Fibroblast of pulmonary artery (primary cell): ENCODE measurements at places on chromosomes 1 and 21.

- DNase-seq = no peak
Measured at GRCh38 chr1:167651161-167651693, 21.2 kb downstream of the RCSD1 start.

GRCh38 chr1:236699366-236699765 lies 13.1 kb downstream of the ACTN2 start:
- DNase-seq = peak; percentile 81

DNA sequence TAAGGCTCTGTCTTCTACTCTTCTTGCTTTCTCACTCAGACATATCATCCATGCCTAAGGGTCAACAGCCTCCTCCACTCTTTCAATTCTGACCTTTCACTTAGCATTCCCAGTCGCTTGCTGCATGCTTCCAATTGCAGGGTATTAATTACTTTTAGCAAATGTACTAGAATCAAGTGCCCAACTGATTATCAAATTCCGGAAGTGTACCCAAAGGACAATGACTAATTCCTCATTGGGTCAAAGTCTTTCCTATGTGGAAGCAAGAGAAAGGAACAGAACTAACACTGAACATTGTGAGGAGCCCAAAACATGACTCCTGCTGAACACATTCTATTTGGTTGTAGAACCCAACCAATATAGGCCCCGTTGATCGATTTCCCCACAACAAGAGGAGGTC lies 101.8 kb downstream of the APP start:
- DNase-seq = no peak

- no peak for DNase-seq
Measured at GRCh38 chr1:224219612-224220059, 36.6 kb downstream of the DEGS1 start.

DNA sequence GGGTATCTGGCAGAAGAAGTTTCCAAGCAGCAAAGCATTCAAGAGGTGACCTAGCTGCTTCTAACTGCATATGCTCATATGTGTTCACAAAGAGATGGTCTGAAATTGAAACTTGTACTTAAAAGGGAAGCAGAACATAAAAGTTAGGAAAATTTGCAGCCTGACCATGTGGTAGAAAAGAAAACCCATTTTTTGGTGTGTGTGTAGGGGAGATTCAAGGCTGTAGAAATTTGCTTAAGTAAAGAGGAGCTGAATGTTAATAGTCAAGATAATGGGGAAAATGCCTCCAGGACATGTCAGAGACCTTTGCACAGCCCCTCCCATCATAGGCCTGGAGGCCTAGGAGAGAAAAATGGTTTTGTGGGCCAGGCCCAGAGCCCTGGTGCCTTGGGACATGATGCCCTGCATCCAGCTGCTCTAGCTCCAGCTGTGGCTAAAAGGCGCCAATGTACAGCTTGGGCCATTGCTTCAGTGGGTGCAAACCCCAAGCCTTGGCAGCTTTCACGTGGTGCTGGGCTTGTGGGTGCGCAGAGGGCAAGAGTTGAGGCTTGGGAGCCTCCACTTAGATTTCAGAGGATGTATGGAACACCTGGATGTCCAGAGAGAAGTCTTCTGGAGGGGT lies 54.9 kb downstream of the DHRS3 start:
- no peak for DNase-seq

DNA sequence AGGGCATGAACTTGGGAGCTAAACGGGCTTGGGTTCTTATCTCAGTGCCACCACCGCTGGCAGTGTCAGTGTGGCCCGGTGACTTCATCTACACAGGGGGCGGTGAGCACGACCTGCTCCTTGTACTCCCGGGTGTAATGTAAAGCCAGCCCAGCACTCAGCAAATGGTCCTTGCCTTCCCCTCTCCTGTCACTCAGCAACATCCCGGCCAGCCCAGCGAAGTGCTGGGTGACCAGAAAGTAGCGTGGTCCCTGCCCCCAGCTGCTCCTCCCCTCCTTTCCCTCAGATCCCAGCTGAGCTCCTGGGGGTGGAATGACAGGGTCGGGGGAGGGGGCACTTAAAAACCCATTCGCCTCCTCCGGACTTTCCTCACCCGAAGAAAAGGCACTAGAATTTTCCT lies 7.2 kb downstream of the KCNN3 start:
- DNase-seq = no peak

DNA sequence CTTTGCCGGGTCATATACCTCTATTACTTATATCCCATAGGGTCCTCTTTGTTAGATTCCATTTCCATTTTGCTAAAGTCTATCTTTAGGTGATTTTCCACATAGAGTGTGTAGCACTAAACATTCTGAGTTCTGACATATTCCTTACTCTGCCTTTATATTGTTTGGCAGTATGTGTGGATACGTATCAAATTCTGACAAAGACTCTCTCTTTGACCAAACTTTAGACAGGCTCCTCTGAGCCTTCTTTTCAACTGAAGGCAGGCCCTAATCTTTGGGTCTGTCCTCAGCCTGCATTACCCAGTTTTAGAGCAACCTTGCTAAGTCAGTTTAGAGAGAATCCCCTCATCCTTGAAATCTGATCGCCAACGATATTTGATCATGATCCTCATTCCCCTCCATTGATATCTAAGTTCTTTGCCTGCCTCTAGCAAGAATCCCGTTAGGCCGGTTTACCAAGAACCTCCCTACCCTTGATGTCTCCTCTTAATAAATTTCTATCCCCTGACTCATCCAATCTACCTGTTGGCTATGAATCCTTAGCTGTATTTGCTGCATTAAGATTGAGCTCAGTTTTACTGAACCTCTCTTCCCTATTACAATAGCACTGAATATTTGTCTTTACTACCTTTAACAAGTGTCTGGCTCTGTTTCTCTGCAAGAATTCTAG lies 10.4 kb upstream of the PPT1 start:
- no peak for DNase-seq

DNA sequence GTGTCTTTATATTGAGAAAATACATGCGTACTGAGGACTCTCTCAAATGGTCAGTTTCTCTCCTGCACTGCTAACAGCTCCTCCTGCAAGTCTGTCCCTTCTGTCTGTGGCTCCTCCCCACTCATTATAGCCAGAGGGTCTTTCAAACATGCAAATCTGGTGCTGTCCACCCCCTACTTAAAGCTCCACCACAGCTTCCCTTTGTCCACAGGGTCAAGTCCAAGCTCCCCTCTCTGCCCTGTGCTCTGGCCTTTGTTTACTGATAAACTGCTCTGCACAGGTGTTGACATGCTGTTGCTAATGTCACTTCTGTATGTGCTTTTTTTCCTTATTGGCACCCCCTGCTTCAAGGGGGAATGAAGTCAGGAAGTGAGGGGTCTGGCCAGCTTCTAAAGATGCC lies 47.7 kb upstream of the GPR37L1 start:
- DNase-seq = no peak

- no peak for DNase-seq
Measured at GRCh38 chr1:95010158-95010557, 62.6 kb downstream of the ALG14 start.

DNA sequence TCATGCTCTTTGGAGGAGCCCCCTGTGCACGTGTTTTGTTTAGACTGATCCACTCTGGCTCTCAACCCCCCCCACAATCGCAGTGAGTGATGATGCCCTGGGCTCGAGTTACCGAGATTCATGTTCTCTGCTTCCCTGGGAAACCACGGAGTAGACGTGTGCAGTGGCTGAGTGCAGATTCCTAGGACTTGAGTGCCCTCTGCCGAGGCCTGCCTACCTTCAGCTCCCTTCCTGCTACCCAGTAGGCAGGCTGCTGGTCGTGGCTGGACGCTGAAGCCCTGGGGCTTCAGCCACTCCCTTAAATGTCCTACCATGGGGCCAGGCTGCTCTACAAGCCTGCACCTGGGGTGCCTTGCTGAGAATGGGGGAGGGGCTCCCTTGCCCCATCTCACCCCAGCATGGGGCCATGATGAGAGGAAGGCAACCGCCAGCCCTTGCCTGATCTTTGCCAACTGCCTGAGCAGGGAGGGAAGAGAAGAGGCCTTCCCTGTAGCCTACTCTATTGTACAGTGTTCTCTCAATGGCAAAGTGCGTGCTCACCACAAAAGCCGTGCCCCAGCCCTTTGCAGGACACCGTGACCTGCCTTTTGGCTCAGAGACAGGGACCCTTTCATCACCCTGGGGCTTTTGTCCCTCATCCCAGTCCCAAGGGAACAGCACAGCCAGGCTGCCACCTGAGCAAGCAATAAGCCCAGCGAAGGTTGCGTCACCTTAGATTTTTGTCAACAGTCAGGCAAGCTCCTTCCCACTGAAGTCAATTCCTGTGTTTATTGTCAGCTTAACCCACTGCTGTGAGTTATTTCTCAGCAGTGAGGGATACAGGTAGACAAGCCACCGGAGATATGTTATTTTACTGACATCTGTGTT lies 4.1 kb upstream of the GRIK3 start:
- DNase-seq = no peak

DNA sequence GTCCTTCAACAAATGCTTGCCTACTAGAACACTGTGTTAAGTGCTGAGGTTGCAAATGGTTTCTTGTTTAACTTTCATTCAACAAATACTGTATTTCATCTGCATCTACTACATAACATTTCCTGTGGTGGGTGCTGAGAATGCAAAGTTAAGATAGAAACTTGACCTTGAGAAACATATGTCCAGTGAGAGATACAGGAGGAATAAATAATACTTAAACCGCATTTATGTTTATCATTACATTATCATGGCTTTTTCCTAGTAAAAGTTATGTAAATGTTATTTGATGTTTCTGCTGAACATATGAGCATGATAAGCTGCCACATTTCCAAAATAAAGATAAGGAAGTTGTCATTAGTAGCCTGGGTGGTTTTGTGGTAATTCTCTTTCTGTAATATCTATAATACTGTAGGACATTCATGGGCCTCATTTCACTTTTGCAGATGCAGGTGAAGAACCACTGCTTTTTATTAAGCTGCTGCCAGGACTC lies 590.4 kb downstream of the PLPP3 start:
- DNase-seq = no peak

DNA sequence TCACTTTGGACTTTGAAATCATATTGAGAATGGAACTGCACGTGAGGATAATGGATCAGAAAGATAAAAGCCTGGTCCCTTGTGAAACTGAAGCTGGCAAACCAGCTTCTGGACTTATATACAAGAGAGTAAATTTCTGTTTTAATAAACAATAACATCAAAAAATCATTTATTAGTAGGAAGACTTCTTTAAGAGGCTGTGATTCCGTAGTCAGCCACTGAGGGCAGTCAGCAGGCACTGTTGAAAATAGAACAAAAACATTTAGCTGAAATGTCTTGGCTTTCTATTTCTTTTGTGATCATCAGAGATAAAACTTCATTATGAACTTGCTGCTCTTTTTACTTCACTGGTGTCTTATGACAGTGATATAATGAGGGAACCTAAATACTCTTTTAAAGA lies 489.4 kb downstream of the PCP4 start:
- DNase-seq = no peak
